ENCODE measurements at places on chromosomes 1 and 21. TPM values are rescaled to one million over a fixed set of nuclear protein-coding genes. Genes with fewer than 3 reads are reported as not detected.

DNA sequence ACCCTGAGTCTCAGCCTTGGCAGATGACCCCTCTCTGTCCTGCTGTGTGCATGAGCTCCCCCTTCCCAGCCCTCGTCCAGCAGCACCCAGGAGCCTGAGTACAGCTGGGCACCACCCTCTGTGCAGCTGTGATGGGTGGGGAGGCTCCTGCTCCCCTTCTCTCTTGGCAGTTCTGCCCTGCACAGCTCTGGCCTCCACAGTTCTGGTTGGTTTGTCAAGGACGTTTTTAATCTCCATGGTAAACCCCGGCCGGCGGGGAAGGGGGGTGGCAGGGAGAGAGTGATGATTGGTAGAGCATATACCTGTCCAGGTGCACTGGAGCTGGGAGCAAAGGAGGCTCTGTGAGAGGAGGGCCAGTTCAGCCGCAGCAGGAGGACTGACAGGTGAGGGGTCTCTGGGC lies at the start of gene CLCNKA:
CLCNKA (plus strand) TSS at position 356 of the 400 bp plus-strand sequence. CDS start 584 bp downstream, outside the sequence.
- no peak within 1 kb of the TSS for H3K4me3 ChIP-seq

DNA sequence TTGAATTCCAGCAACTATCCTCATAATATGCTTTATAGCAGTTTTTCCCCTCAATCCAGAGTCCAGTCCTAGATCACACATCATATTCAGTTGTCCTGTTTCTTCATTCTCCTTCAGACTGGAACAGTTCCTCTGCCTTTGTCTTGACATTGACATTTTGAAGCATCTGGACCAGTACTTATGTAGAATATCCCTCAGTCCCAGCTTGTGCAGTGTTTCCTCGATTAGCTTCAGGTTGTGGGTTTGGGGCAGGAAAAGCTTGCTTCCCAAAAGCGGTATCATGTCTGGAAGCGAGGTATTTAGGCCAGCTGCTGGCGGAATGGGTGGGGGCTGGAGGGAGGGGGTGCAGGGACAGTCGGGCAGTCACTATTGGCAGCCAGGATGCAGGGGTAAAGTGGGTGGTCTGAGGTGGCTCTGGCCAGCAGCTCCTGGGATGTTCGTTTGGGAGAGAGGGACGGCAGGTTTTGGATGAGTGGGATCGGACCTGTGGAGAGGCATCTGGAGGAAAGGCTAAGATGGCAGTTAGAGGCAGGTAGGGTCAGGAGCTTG lies 6.5 kb downstream of the THEMIS2 start:
- H3K36me3 ChIP-seq, result no peaks in the 10 kb centered on the region

DNA sequence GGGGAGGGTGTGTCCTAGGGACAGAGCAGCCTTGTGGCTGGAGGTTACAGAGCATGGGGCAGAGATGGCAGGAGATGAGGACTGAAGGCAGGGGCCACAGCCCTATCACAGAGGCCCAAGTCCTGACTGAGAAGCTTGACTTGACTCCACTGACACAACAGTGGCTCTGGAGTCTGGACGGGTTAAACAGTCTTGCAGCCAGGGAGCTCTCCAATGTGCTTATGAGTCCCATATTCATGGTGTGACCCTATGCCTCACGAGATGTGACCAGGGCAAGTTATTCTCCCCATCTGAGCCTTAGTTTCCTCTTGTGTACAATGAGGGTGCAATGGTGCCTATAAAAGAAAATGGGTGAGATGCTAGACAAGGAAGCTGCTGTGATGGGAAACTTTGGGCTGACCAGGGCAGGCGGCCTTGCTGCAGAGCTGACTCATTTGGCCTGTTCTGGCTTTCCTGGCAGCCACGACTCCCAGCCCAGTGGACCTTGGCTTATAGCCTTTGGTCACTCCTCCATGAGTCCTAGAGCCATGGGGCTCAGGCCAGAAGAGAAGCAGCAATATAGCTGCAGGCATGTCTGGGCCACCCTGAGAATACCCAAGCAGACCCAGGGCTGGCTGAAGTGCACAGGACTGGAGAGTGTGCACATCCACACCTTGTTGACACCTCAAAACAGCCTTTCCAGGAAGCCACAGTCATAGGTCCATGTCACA lies 2.8 kb upstream of the TTC22 start:
- H3K4me3 ChIP-seq, result no peak overlapping the region
- no peaks in the 10 kb centered on the region for H3K4me1 ChIP-seq
- H3K27me3 ChIP-seq, result no peaks in the 10 kb centered on the region
- peak; percentile 33 for DNase-seq
- H3K27ac ChIP-seq, result no peak overlapping the region
- H3K36me3 ChIP-seq, result no peaks in the 10 kb centered on the region

GRCh38 chr1:67469431-67469830 lies 39.2 kb upstream of the SERBP1 start:
- H3K36me3 ChIP-seq, result no peaks in the 10 kb centered on the region
- no peak overlapping the region for H3K4me3 ChIP-seq
- DNase-seq, result no peak
- no peaks in the 10 kb centered on the region for H3K4me1 ChIP-seq

DNA sequence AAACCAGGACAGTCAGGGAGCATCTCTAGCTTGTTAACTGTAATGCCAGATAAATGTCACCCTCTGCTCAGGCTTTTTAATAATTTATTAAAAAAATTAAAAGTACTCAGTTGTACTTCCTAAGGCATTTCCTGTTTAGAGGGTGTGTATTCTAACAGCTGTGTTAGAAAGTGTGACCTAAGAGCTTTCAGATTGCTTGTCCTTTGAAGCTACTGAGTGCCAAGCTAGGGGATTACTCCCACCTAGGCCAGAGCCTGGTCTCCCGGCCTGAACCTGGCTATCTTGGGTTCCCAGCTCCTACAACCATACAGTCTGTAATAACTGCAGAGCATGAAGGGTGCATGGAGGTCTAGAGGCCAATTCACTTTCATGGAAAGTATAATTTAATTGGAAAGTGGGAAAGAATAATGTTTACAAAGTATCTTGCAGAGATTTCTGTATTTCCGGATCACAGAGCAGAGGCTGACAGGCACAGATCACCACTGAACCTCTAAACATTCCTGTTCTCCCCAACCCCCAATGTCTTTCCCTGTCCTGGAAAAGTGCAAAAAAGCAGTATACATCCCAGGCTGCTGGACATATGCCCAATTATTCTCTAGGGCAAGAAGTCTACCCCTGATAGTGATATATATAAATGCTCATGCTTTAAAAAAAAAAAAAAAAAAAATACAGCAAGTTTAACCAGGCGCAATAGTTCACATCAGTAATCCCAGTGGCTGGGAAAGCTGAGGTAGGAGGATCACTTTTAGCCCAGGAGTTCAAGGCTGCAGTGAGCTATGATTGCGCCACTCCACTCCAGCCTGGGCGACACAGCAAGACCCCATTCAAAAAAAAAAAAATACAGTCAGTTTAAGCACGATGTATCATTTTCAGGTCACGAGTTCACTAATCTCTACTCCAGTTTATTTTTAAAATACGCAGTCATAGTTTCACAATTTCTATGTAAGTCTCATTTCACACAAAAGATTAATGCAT lies 36.7 kb upstream of the RAP1A start:
- H3K36me3 ChIP-seq, result no peaks in the 10 kb centered on the region
- DNase-seq, result no peak
- no peak overlapping the region for H3K4me3 ChIP-seq
- no peak overlapping the region for H3K27ac ChIP-seq
- H3K4me1 ChIP-seq, result peaks cover 1% of the 10 kb centered on the region

GRCh38 chr1:88058205-88058604 lies 625.9 kb upstream of the PKN2 start:
- no peaks in the 10 kb centered on the region for H3K27me3 ChIP-seq
- no peaks in the 10 kb centered on the region for H3K4me1 ChIP-seq
- no peak overlapping the region for H3K27ac ChIP-seq
- no peak overlapping the region for H3K4me3 ChIP-seq
- no peak for DNase-seq

GRCh38 chr1:11790880-11791715 lies 14.7 kb downstream of the MTHFR start:
- peaks cover 30% of the 10 kb centered on the region for H3K4me1 ChIP-seq
- DNase-seq, result peak; percentile 93
- peak overlapping the region; percentile 56 for H3K27ac ChIP-seq
- no peaks in the 10 kb centered on the region for H3K36me3 ChIP-seq

GRCh38 chr21:45373991-45374816 lies 30.8 kb upstream of the COL18A1 start:
- H3K4me3 ChIP-seq, result no peak overlapping the region
- no peak overlapping the region for H3K27ac ChIP-seq
- no peaks in the 10 kb centered on the region for H3K27me3 ChIP-seq
- H3K4me1 ChIP-seq, result no peaks in the 10 kb centered on the region
- no peaks in the 10 kb centered on the region for H3K36me3 ChIP-seq

DNA sequence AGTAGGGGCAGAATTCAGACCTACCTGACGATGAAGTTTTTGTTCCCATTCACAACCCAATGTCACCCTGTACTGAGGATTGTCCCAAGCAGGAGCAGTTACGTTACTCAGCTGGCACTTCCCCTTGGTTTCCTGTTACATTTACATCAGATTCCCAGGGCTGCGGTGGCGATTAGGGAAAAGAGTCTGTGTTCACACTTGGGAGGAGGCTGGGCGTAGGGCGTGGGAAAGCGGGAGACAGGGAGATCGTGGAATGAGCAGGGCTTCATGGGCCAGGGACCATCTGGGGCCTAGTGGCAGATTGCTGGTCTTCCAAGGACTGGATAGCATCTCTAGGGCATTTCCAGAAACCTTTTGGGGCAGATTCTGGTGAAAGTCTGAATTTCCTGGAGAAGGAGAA lies 39.0 kb downstream of the TBX19 start:
- no peaks in the 10 kb centered on the region for H3K36me3 ChIP-seq
- no peak for DNase-seq
- H3K4me3 ChIP-seq, result no peak overlapping the region
- no peaks in the 10 kb centered on the region for H3K27me3 ChIP-seq

- peaks cover 12% of the 10 kb centered on the region for H3K4me1 ChIP-seq
- H3K4me3 ChIP-seq, result no peak overlapping the region
- H3K27me3 ChIP-seq, result no peaks in the 10 kb centered on the region
- DNase-seq, result peak; percentile 14
These were observed 104.9 kb downstream of the CRYAA start for GRCh38 chr21:43273708-43274021.

- H3K27me3 ChIP-seq, result no peaks in the 10 kb centered on the region
- H3K4me3 ChIP-seq, result peak overlapping the region; percentile 21
- DNase-seq, result no peak
- no peaks in the 10 kb centered on the region for H3K36me3 ChIP-seq
- H3K4me1 ChIP-seq, result peaks cover 6% of the 10 kb centered on the region
These were observed 1.2 kb downstream of the GPR88 start for GRCh38 chr1:100538913-100539835.

DNA sequence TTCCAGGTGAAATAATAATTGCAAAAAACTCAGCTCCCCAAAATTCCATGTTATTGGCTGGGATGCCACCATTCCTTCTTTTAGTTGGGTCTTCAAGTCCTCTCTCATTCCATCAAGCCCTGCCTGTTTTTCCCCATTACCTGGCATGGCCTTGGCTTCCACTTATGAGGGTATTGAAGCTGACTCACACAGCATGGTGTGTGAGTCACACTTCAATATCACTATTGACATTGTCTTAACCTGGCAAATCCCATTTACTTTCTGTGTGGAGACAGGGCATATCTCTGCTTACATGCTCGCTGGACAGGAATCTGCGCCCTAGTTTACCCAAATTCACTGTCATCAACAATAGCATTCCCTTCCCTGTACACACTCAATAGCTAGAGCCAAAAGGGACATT lies 1806.8 kb downstream of the BRINP3 start:
- no peaks in the 10 kb centered on the region for H3K36me3 ChIP-seq
- no peaks in the 10 kb centered on the region for H3K4me1 ChIP-seq

GRCh38 chr21:27795418-27795817 lies 828.5 kb upstream of the ADAMTS5 start:
- no peak overlapping the region for H3K27ac ChIP-seq
- no peak overlapping the region for H3K4me3 ChIP-seq
- no peaks in the 10 kb centered on the region for H3K36me3 ChIP-seq
- no peak for DNase-seq
- H3K4me1 ChIP-seq, result peaks cover 2% of the 10 kb centered on the region

DNA sequence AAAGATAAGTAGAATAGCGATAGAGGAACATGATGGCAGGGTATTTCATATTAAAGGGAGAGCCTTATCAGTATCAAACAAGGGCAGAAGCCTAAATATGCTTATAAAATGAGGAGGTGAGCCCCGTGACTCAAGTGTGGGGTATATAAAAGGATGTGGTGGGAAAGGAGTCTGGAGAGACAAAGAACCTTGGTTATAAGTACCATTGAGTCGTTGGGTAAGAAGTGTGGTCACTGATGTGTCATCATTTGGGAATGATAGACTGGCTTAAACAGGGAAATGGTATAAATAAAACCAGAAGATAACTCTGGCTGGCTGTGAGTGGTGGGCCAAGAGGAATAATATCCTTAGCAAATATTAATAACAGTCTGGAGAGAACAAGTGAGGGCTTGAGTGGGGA lies 10.9 kb upstream of the CD5L start:
- no peaks in the 10 kb centered on the region for H3K4me1 ChIP-seq
- H3K27ac ChIP-seq, result no peak overlapping the region
- no peaks in the 10 kb centered on the region for H3K36me3 ChIP-seq
- DNase-seq, result no peak

- H3K36me3 ChIP-seq, result no peaks in the 10 kb centered on the region
- H3K27ac ChIP-seq, result no peak overlapping the region
- no peaks in the 10 kb centered on the region for H3K27me3 ChIP-seq
- H3K4me3 ChIP-seq, result peak overlapping the region; percentile 91
- peaks cover 1% of the 10 kb centered on the region for H3K4me1 ChIP-seq
These were observed 1.4 kb downstream of the BCL10 start for GRCh38 chr1:85274969-85275453.

Gene ADAMTS1
- 532 TPM for total RNA-seq

Gene COL24A1
- total RNA-seq, result 0.74 TPM

Gene KLF17
- not detected for total RNA-seq

Gene OR6K6
- not detected for total RNA-seq

Gene CREB3L4
- 14.9 TPM for total RNA-seq
